ENCODE measurements at places on chromosomes 16 and 17. TPM values are rescaled to one million over a fixed set of nuclear protein-coding genes. Genes with fewer than 3 reads are reported as not detected.

Gene GGA3
- polyA plus RNA-seq = 35.9 TPM

Gene CDRT15
- 1.1 TPM for polyA plus RNA-seq

Gene SYT17
- polyA plus RNA-seq = 5.9 TPM

Gene DOC2A
- polyA plus RNA-seq = 1.1 TPM

Gene KRTAP1-1
- polyA plus RNA-seq = not detected

Gene DYNLRB2
- polyA plus RNA-seq = 0.52 TPM

Gene PLXDC1
- 5.6 TPM for polyA plus RNA-seq

Gene TMC7
- 1.8 TPM for polyA plus RNA-seq

Gene WNT9B
- polyA plus RNA-seq = not detected

Gene KRT20
- not detected for polyA plus RNA-seq

Gene C1QTNF1
- 10.9 TPM for polyA plus RNA-seq

Gene SLC22A31
- polyA plus RNA-seq = 1.5 TPM

Gene USP6
- polyA plus RNA-seq = 7.7 TPM
